ENCODE measurements at places on chromosomes 2 and 18.

DNA sequence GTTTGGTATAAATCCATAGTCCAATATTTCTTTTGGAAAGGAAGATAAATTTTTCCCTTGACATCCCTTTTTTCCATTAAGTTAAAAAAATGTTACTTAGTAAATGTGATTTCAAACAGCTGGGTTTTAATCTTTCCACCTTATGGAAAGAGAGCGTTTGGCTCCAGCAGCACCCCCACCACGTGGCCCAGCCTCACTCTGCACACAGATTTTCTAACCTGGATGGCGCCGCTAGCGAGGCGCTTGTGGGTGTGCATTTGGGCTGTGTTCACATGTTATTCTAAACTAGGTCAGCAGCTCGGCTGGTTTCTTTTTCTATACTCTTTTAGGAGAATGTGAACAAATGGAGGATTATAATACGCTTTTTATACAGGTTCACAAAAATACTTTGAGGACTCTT lies 218.0 kb downstream of the LDLRAD4 start:
- no peak for DNase-seq

DNA sequence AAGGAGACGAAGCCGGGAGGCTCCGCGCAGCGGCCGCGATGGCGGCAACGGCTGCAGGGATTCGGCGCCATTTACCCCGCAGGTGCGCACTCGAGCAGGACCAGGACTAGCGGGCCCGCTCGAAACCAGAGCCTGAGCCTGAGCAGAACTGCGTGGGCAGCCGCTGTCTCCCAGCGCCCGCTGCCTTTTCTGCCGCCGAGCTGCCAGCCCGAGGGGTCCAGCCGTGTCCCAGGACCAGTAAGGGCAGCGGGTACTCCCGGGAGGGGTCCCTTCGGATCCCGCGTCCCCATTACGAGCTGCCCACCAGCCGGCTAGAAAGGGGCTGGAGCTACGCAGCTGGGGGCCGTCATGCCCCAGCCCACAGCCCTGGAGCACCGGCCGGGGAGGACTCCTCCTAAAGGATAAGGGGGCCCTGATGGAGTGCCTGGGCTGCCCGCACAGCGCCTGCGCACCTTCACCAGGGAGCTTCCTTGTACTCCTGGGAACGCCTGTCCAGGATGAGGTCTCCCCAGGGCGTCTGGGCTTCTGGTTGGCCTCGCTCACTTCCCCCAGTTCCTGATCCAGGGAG lies 9.9 kb downstream of the ALPP start:
- DNase-seq: no peak

DNA sequence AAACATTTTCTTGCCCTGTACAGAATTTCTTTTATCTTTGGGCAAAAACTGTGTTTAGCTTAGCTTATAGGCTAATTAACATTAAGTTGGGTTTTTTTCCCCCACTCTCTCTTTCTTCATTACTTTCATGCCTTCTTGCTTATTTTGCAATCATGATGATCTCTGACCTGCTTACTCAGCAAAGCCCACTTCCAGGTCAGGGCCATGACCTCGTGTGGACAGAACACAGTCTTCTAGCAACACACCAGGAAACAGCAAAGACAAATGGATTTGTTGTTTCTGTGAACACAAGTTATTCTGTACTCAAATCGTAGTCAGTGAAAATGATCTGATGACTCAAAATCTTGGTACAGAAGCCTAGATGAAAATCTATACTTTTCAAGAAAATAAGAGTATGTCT lies 60.7 kb downstream of the SPATS2L start:
- DNase-seq: no peak

GRCh38 chr2:12479065-12479601 lies 237.6 kb upstream of the TRIB2 start:
- DNase-seq: no peak

DNA sequence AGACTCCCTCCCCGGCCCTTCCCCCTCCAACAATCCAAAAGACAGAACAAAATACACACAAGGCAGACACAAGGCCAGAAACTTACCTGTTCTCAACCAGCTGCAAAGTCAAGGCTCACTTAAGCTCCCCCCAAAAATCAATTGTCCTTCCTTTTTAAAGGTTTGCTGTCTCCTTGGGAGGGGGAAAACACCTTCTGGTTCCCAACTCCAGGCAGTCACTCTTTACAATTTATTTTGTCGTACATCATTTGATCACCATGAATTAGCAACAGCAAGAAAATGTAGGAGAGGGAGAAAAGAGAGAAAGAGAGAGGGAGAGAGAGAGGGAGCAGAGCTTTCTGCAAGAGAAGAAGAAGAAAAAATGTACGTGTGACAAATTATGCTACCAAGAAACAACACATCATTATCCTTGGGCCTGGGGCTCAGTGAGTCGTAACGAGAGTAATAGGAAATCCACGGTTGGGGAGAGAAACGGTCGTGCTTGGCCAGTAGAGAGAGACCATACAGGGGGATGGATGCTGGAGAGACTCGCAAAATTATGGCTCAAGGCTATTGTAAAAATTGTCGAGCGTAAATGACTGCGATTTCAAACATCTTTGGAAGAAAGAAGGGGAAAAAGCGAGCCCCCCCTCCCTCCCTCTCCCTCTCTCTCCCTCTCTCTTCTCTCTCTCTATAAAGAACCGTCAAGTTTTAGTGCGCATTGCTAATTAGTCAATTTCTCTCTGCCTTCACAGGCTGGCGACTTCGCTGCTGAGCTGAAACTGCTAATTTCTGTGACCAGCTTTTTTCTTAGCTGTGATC lies at the start of gene KLHL14:
KLHL14 (minus strand) TSS at position 443 of the 801 bp plus-strand sequence. CDS start 2,432 bp downstream, outside the sequence.
- no peak for DNase-seq

DNA sequence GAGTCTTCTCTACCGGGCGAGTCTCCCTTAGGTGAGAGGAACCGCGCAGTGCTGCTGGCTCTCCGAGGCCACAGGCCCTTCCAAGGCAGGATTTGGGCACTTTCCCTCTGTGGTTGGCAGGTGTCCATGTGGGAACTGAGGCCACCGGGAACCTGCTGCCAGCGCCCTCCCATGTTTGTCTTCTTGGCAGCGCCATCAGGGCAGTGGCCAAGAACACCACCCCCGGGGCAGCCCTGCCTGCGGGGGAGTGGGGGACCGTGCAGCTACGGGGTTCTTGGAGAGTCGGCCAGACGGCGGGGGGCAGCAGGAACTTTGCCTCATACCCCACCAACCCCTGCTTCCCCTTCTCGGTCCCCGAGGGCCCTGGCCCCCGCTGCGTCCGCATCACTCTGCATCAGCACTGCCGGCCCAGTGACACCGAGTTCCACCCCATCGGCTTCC lies 10.0 kb downstream of the CAPN10 start:
- peak; percentile 24 for DNase-seq

DNA sequence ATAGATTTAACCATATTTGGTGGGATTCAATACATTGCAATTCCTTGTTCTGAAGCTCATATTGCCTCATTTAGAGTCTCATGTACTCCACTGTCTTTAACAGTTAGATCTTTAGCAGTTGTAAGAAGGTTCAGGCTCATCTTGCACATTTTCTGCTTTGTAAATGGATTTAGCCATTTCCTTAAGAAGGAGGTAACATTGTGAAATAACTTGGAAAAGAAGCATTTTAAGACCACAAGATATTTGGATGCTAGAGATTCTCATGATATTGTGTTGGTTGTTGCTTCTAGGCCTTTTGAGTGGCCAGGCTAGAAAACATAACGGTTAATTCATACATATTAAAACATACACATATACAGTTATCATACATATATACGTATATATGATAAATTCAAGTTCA lies 445.8 kb upstream of the NXPH2 start:
- DNase-seq: no peak

DNA sequence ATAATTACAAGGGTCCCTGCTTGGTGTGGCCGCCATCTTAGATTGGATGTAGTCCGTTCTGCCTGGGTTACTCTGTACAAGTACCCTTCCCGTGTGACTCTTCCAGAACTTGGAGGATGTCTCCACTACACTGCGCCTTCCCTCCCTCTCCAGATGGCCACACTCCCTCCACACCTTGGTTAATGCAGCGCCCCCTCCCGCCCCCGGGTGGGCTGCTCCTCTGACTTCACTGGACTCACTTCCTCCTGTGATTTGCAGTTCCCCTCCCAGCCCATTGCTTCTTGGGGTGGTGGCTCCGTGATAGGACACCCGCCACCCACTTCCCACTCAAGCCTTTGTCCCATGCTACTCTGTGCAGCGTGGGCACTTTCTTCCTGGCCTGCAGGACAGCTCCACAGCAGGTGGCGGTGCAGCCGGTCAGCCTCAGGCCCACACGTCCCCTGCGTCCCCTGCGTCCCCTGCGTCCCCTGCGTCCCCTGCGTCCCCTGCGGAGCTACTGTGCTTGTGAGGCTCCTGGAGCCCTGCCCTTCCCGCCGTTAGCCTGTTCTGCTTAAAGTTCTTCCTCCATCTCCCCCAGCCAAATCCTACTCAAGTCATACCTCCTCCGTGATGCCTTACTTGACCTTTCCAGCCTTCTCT lies 130.5 kb upstream of the SIX3 start:
- no peak for DNase-seq

GRCh38 chr2:239337122-239337876 lies 63.5 kb downstream of the HDAC4 start:
- no peak for DNase-seq

GRCh38 chr2:163135256-163135655 lies 296.7 kb upstream of the KCNH7 start:
- no peak for DNase-seq

DNA sequence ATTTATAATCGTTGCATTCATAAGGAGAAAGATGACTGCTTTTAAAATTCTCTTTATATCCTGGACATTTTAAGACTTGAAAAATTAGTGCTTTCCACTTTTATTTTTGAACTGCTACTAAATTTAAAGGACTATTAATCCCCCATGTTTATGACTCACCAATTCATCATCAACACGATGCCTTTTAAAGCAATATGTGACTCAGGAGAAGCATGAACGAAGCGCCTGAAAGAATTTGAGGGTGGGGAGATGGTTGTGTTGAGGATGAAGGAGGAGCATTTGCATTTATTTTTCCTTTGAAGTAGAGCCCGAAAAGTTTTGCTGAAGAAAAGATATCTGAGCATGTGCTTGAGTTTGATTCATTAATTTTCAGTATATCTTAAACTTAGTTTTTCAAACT lies 192.2 kb upstream of the LRRTM1 start:
- no peak for DNase-seq

DNA sequence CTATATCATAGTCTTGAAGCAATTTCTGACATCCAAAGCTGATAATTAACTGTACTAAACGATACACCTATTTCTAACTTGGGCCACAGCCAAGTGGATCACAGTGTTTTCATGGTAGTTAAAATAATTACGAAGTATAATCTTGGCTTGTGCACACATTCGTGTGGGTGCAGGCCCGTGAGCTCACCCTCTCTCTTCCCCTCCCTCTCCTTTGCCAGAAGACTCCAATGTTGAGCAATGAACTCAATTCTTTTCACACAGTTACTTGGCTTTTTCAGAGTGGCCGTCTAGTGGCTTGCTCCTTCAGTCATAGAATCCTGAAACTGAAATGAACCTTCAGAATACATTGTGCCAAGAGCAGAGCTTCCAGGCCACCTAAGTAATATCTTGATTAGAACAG lies 178.7 kb downstream of the NCKAP5 start:
- DNase-seq: no peak

- DNase-seq: peak; percentile 65
Observed at GRCh38 chr18:35479911-35480586, 17.7 kb downstream of the INO80C start.

DNA sequence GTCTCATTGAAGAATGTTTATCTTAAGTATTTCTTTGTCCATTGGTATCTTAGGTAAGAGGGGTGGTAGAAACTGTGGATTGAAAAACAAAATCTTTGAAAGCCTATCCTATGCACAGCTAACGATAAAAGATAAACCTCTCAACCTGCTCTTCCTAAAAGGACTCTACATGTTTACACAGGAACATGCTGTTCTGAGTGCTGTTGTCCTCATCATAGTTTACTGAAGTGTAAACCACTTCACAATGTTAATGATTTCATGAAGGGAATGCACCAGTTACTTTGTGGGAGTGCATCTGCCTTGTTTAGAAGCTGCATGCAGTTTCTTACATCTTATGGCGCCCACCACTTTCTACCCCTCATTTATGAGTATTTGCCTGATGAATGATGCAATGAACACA lies 1.2 kb downstream of the ACMSD start:
- DNase-seq: no peak

DNA sequence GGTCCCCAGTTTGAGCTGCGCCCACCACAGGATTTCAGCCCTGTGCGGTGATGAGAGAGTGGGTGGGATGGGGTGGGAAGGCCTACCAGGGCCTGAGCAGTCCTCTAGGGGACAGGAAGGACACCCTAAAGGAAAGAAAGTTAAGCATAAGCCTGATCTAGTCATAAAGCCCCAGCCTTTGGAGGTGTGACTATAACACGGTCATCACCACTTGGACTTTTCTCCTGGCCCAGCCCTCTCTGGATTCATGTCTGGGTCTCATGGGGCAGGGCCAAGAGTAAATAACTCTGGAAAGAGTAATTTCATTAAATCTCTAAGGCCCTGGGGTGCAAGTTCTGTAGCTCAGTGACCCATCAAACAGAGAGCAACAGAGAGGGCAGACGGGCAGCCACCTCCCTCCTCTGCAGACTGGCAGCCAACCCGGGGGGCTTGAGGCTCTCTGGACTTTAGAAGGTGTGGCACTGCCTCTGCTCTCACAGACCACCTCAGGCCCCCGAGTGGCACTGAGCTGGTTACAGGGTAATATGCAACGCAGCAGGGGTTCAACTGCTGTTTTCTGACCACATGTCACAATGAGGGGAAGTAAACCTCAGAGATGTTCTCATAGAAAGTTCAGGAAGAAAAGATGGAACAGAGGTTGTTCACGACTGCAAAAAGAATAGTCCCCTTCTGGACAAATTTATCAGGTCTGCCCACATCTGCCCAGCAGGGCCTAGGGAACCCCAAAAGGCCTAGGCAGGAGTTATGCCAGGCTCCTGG lies 41.5 kb downstream of the TGFA start:
- DNase-seq: peak; percentile 73

DNA sequence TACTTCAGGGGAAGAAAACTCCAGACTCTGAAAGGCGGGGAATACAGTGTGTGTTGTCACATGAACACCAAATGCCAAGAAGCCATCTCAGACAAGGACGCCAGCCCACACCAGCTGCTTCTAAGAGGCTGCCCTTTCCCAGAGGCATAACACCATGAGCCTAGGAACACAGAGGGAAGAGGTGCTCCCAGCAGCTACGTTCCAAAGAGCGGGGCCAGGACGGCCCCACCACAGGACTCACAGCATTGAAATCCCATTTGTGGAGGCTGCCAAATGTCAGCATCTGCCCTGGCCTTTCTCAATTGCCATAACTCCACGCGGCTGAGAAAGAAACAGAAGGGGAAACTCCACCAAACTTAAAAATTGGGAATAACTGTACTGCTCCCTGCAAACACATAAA lies 20.1 kb upstream of the ID2 start:
- DNase-seq: no peak

GRCh38 chr2:224875841-224876240 lies 159.7 kb upstream of the CCDC195 start:
- no peak for DNase-seq

- DNase-seq: peak; percentile 46
Observed at GRCh38 chr2:209872675-209873074, 101.0 kb downstream of the UNC80 start.

GRCh38 chr18:58638441-58638840 lies 9.6 kb upstream of the ALPK2 start:
- DNase-seq: no peak

GRCh38 chr18:68176901-68177300 lies 538.0 kb downstream of the TMX3 start:
- DNase-seq: no peak

GRCh38 chr2:75986617-75987016 lies 275.9 kb upstream of the GCFC2 start:
- DNase-seq: no peak

- no peak for DNase-seq
Observed at GRCh38 chr2:235219048-235219447, 267.2 kb downstream of the SH3BP4 start.

- no peak for DNase-seq
Observed at GRCh38 chr2:37776487-37776886, 105.0 kb upstream of the CDC42EP3 start.

GRCh38 chr2:45441571-45441970 lies 169.5 kb downstream of the SRBD1 start:
- DNase-seq: no peak
